ENCODE measurements at places on chromosomes 1 and 21.

- DNase-seq = no peak
Measured at GRCh38 chr1:112783059-112783458, 67.9 kb upstream of the PPM1J start.

- no peak for DNase-seq
Measured at GRCh38 chr1:224846119-224846907, 83.2 kb upstream of the DNAH14 start.

DNA sequence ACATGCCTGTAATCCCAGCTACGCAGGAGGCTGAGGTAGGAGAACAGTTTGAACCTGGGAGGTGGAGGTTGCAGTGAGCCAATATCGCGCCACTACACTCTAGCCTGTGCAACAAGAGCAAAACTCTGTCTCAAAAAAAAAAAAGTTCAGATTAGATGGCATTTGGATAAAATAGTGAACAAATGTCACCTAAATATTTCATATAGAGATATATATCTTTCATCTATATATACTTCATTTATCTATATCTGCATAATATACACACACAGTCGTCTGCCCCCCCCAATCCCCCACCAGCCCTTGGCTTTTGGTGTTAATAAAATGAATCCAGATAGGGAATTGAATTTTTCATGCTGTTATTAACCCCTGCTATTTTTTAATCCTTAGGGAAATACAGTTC, 5.0 kb downstream of the PPP1R15B start:
- no peak for DNase-seq

DNA sequence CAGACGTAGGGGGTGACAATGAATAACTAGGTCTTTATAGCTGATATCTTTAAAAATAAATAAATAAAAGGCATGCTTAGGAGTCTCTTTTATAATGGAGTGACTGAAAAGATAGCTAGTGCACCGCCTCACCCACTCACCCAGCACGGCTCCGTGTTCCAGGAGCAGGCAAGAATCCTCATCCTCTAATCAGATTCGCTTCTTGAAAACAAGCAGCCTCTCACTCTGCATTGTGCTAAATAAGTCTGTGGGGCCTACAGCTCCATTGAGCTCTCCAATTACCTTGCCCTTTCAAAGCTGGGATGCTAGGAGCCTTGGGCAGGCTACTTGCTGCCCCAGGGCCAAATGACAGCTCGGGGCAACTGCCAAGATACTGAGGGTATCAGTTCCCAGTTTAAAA, 91.5 kb downstream of the TIAM1 start:
- no peak for DNase-seq

- DNase-seq = no peak
Measured at GRCh38 chr1:116311756-116312680, 61.0 kb upstream of the ATP1A1 start.

- DNase-seq = no peak
Measured at GRCh38 chr1:65704318-65704717, 88.4 kb upstream of the PDE4B start.

DNA sequence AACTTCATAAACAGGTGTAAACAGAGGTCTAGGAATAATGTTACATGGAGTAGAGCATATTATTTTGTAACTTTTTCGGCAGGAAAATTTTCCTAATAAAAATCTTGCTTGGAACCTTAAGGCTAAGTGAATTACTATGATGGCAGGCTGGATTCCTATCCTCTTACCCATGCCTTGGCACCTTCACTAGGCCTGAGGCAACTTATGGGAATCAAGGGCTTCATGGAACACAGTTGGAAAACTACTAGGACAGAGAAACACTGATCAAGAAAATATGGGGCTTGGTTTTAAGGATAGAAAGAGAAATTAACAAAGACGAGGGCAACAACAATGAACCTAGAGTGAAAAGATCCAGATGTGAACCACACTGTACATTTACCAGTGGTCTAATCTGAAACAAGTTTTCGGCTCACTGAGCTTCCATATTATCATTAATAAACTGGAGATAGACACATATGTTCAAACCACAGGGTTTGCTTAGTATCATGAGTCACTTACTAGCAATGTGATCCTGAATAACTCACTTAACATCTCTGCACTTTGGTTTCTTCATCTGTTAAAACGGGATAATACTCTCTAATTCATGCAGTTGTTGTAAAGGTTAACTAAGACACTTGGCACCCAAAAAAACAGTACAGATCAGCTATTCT, 68.5 kb downstream of the GPATCH2 start:
- no peak for DNase-seq

DNA sequence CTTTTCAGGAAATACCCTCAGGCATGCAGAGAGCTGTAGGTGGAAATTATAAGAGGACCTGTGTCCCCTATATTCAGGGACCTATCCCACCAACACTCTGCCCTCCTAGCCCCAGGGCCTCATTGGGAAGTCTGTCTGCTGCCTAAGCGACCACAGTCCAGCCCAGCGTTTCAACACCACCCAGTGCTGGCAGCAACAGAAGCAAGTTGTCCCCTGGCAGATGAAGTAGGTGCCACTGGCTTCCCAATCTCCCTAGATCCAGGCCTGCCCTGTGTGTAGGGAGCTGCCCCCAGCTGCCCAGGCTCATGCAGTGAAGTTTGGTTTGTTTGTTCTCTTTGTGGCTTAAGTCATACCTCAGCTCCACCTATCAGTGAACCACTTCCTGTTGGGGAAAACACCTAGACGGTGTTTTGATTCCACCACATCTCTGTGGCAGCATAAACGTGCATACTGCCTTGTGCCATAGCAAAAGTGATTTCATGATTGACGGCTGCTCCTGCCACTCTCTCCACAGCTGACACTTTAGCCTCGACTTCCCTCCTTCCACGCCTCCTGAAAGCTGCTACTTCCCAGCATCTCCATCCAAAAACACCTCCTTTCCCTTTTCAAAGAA, 8.1 kb upstream of the LEFTY1 start:
- peak; percentile 54 for DNase-seq

GRCh38 chr1:165875171-165875570, 47.8 kb downstream of the UCK2 start:
- DNase-seq = no peak

DNA sequence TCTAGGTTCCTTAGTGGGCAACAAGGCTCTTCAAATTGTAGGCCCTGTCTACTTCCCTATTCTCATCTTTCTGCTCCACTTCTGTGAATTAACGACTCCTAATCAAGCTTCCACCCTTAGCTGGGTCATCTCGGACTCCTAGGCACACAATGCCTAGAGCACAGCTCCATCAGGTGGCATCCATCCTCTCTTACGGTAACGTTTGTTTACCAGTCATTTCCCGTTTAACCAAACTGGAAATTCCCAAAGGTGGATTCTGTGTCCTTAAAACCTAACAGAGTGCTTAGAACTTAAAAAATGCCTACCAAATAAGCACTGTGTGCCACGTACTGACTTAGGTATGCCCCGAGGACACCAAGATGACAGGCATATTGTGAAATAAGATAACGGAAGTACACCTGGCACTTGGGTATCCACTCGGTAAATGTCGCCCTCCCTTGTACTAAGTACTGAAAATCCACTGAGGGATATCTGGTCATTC, 1.5 kb downstream of the PARP1 start:
- no peak for DNase-seq

DNA sequence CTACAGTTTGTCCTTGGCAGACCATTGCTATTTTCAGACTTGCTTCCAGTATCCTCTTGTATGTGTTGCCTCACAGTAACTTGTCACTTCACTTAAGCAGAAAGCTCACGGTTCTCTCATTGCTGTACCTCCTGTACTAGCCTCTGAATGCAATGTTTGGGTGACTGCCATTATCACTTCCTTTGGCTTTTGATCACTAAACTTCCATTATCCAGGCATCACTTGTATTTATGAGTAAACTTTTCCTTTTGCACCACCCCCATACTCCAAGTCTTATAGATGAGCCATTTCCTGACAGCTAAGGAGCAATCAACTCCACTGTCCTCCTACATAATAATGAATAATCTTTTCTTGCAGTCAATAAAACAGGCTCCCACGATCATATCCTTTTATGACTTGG, 255.3 kb downstream of the PDE4B start:
- DNase-seq = no peak

DNA sequence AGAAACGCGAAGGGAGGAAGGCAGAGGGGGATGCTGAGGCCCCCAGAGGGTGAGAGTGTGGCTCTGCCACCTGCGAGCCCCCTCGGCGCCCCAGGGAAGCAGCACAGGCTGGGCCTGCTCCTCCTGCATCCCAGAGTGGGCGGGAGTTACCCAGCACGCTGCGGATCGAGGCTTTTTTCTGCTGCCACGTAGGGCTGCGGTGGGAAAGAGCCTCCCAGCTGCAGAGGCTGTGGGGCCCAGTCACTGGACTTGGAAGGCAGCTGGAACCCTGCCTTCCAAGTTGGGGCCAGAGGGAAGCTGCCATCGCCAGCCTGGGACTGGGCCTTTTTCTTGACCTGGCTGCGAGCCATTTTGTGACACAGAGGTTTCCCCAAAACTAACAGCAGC, 2.3 kb upstream of the GRIK3 start:
- no peak for DNase-seq

GRCh38 chr1:159092036-159092760, 15.6 kb upstream of the AIM2 start:
- DNase-seq = no peak

GRCh38 chr1:181438013-181438412, 45.3 kb upstream of the CACNA1E start:
- DNase-seq = no peak

DNA sequence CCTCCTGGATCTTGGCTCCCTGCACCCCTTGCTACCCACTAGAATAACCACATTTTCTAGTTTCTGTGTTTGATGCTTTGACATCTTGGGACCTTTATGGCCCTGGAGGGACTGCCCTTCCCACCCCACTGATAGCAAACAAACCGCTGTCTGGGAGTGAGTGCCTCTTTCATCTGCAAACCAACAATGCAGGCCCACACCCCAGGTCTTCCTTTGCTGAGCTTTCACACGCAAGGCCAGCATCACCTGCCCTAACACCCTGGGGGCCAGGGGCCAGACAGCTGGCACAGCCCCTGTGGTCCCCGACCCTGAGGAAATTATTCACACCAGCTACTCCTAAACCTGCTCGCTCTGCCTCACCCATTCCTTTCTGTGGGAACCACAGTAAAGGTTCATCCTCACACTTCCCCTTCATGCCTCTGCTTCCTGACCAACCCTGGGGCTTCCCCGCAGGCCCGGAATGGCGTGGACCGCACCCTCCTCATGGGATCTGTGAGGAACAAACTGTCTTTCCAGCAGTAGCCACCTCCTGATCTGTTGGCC, 15.4 kb downstream of the SLC2A7 start:
- DNase-seq = no peak
